NCI-H446 (cell line): ENCODE measurements at places on chromosomes 5 and 9.

DNA sequence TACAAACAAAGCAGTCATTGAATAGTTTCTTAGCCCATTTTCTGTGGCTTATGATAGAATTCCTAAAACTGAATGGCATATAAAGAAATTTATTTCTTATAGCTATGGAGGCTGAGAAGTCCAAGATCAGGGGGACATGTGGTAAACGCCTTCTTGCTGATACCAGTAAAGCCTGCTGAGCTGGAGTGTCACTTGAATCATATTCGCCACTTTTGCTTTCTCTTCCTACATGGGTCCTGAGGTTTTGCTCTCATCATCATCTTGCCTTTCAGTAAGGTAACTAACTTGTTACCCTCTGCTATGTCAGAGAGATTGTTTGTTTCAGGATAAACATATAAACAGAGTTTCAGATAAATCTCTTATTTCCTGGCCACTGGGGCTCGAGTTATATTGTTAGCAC, 203.3 kb upstream of the DMRT1 start:
- DNase-seq: no peak

DNA sequence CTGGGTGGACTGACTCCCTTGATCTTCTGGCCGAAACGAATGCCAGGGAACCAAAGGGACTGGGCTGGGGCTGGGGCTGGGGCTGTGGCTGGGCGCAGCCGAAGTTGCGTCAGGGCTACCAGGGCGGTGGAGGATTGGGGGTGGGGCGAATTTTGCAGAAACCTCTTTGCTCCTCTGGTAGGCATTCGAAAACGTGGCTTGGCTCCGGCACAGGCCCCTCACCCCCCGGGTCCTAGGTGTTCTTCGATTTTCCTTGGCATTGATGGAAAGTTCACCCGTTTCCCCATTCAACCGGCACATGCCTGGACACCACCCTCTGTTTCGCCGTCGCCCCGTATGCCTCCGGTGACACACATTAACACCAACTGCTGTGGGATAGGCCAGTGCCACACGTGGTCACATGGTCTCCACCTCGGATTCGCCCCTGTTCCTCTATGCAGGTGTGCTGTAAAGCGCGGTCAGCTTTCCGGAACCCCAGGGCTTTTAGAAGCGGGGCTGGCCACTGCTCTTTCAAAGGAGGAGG, 477.1 kb downstream of the SPATA31A7 start:
- DNase-seq: no peak

DNA sequence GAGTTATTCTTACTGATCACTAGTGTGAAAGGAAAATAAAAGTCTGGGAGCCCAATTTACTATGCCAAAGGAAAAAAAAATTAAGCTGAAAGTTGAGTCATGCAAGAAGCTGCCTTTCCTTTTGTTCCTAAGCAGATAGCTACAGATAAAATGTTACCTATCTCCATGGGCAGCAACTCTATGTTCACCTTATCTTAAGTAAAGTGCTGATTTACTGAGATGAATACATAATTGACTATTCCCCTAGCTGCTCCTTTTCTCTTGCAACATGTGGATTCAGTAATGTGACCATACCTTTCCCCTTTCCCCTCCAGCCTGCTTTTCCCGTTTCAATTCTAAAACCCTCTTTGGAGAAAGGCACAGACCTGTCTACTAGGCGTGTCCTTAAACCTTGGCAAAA, 62.7 kb upstream of the NR5A1 start:
- no peak for DNase-seq

DNA sequence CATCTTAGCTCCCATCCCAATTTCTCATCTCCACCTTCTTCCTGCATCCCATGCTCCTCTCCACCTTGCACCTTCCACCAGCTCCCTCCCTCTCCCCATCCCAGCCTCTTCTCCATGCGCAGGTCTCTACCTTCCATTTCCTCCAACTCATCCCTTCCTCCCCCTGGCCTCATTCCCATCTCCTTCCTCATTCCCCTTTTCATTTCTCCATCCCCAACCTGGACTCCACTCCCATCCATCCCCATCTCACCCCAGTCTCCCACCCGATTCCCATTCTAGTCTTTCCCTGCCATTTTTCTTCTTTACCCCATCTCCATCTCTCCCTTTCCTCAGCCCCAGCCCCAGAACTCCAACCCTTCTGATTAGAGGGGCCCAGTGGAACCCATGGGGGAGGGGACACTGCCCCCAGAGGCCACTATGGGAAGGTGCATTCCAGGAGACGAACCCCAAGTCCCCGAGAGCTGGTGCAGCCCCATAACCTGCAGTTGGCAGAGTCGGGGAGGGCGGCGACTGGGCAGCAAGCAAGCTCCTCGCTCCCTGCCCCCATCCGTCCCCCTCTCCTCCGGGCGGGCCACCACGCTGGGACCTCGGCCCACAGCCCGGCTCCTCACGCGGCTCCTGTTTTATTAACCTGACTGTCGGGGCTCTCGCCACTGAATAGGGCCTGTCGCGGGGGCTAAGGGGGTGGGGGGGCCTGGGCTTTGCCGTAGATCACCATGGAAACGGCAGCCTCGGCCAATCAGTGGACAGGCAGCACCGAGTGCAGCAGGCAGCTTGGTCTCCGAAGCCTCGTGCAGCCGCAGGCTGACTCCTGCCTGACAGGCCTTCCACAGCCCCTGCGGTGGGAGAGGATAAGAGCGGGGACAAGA, 66.7 kb downstream of the PCDH1 start:
- DNase-seq: no peak

DNA sequence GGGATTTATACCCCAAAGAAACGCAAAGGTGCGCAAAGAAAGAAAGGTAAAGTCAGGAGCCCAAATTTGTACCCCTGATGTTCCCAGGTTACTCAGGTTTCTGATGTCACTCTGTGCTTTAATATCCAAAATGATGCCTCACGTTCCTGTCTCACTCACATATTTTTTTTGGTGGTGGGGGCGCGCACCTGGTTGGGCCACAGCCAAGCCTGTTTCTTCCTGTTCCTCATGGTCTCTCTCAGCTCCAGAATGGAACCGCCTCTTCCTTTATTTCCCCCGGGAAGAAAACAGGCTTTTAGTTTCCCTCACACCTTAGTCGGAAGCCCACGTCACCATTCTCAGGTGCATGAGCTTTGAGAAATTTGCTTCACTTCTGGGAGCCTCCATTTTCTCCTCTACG, 118.3 kb upstream of the BOD1 start:
- no peak for DNase-seq

DNA sequence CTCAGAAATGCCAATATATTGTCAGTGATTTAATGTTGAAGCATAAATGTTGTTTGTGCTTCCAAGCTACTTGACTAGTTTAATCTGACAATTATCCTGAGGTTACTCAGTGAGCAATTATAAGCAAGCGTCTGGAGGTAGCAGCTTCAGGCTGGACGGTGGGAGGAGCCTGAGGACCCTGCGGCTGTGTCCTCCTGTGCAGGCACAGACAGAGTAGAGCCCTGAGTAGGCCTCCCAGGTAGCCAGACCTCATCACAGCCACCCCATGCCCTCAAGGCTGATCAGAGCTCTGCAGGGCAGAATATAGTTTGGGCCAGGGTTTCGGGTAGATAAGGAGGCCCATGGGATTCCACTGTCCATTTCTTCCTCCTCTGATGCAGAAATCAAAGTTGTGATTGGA, 153.6 kb downstream of the DRD1 start:
- no peak for DNase-seq
